Activated T-cell treated with anti-CD3 and anti-CD28 coated beads for 1 hour (primary cell): ENCODE measurements at places on chromosomes 3 and 15.

DNA sequence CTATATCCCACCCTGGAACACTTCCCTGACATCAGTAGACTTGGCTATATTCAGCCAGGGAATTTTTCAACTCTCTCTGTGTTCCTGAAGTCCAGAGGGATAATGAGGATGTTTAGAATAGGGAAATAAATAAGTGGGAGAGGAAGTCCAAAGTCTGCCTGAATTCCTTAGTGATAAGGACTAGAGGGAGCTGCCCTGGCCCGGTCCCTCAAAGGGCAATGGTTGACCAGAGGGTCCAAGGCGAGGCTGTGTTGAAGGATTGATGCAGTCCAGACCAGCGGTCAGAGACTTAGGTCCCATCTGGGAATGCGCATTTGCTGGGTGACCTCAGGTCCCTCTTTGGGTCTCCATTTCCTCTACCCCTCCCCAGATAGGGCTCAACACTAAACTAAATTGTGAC lies 7.9 kb downstream of the VIPR1 start:
- no peak for DNase-seq

DNA sequence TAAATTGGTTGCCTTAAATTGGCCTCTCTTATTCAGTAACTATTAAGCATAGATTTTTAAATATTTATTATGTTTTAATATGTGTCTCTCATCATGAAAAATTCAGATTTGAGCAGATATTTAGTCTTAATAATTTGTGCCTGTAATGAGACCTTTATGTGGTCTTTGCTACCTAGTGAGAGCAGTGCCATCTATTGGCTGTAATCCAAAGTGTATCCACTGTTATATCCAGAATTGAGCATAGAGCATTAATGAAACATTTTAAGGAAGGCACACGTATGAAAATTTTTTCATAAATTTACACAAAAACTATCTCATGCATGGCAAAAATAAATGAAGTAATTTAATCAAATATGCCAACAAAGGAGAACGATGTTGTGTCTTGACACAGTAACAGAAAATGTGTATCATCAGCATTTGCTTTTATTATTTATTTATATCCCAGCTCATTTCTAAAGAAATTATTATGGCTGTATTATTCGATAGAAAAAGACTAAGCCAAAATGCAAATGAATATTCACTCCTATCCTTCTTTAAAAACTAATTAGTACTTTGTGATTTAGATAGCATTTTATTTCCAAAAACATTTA lies 203.5 kb downstream of the RSRC1 start:
- DNase-seq, result no peak

DNA sequence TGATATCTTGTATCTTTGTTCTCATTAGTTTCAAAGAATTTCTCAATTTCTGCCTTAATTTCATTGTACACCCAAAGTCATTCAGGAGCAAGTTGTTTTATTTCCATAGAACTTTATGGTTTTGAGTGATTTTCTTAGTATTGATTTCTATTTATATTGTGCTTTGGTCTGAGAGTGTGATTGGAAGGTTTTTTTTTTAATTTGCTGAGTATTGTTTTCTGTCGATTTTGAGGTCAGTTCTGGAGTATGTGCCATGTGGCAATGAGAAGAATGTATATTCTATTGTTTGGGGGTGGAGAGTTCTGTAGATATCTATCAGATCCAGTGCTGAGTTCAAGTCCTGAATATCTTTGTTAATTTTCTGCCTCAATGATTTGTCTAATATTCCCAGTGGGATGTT lies 138.4 kb downstream of the MOBP start:
- no peak for DNase-seq

GRCh38 chr3:29181149-29181780 lies 99.6 kb upstream of the RBMS3 start:
- no peak for DNase-seq

- no peak for DNase-seq
Observed at GRCh38 chr15:71789616-71790015, 20.7 kb upstream of the NR2E3 start.

GRCh38 chr15:38876211-38876610 lies 311.6 kb upstream of the RASGRP1 start:
- DNase-seq, result no peak

DNA sequence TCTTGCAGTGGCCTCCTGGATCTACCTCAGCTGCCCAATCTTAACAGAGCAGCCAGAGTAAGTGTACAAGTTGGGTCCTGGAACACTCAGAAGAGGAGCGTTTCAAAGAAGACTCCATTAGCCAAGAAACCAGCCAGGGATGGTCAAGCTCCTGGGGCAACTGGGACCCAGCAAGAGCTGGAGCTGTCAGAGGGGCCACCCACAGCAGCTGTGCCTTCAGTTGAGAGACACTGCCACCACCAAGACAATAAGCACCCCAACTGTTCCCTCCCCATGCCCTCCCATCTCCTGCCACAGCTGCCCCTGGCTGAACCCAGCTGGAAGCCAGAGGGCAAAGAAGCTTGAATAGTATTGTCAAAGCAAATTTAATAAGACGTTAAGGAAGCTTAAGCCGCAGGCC lies 110.6 kb upstream of the TLE3 start:
- DNase-seq, result no peak

GRCh38 chr3:47003056-47003410 lies 23.6 kb downstream of the NBEAL2 start:
- DNase-seq, result no peak

GRCh38 chr3:48404440-48405342 lies 25.2 kb downstream of the PLXNB1 start:
- DNase-seq, result no peak

GRCh38 chr3:37295925-37296324 lies 121.5 kb upstream of the LRRFIP2 start:
- DNase-seq, result no peak

DNA sequence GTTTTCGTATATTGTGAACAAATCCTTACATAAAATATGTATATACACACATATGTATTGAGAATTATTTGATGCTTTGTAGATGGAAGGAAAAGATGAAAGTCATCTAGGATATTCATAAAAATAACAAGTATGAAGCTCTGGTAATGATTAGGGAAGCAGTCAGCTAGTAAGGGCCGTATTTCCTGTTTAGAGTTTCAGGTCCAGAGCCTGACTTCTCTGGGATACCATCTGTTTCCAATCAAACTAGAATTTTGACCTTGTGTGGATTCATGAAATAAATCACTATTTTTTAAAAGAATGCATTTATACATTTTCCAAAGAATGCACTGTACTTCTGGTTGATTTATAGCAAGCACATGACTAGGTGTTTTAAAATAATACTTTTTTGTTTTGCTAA lies 156.1 kb upstream of the CGNL1 start:
- DNase-seq, result no peak

GRCh38 chr3:121649645-121650044 lies 11.1 kb downstream of the HCLS1 start:
- DNase-seq, result no peak

GRCh38 chr3:171262431-171262830 lies 197.8 kb downstream of the TNIK start:
- no peak for DNase-seq

- DNase-seq, result no peak
Observed at GRCh38 chr3:140470962-140471361, 206.9 kb upstream of the TRIM42 start.

- DNase-seq, result no peak
Observed at GRCh38 chr15:92346063-92346462, 47.6 kb upstream of the ST8SIA2 start.

DNA sequence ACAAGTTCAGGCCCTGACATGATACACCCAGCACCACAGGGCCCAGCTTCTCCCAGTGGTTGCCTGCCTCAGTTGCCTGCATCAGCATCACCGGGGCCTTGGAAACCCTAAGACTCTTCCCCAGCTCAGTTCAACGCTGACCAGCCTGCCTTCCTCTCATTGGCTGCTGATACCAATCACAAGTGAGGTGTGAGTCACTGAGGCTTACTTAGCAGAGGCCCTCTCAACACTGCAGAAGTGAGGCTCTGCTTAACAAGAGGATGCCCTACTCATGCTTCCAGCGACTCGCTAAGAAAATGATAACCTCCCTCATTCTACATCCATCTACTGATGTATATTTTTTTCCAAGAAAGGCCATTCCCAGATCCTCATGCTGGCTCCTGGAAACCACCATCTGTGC lies 151.9 kb downstream of the ADAMTS17 start:
- no peak for DNase-seq

DNA sequence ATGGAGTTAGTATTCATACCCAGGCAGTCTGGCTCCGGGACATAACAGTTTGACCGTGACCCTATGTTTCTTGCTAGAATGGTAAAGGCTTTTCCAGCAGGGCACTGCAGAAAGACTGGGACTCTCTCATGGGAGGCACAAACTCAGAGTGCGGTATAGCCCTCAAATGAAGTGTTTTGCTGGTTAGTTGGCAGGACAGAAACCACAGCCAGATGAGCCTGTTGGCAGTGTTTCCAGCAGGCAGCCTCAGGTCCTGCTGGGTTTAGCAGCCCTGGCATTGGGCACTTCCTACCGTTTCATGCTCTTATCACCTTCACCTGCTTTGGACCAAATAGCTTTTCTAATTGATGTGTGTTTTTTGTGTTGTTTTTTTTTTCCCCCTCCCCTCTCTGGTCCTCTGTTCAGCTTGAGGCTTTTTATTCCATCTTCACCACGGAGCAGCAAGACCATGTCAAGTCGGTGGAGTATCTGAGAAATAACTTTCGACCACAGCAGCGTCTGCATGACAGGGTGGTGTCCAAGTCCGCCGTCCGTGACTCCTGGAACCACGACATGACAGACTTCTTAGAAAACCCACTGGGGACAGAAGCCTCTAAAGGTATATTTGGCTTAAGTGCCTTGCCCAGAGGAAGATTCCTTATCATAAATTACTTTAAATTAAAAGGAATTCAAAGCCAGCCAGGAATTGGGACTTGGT lies 205.6 kb downstream of the FEZF2 start:
- DNase-seq, result no peak

- no peak for DNase-seq
Observed at GRCh38 chr3:104385421-104385820, 981.3 kb upstream of the ALCAM start.
